ENCODE measurements at places on chromosomes 5 and 9. TPM values are rescaled to one million over a fixed set of nuclear protein-coding genes. Genes with fewer than 3 reads are reported as not detected.

- DNase-seq, result no peak
Observed at GRCh38 chr5:14773588-14773987, 98.0 kb downstream of the ANKH start.

GRCh38 chr9:107612136-107612535 is 122.6 kb upstream of the KLF4 start:
- no peak for DNase-seq

Gene IRGM
- total RNA-seq, result not detected

- DNase-seq, result no peak
Observed at GRCh38 chr5:179919487-179920060, 11.9 kb upstream of the TBC1D9B start.

DNA sequence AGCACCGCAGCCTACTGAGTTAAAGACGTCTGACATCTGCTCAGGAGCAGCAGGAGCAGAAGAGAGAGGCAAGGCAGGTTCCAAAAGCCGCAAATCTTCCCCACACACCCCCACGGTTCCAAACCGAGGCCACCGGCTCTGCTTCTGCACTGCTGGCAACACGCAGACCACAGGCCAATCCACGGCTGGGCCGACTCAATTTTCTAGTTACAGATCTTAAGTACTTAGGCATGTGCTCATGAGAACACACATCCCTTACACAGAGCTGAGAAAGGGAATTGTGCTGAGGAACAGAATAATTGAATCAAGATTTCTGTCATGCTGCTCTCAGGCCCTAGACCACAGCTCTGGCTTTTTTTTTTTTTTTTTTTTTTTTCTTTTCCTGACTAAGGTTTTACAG is 32.6 kb downstream of the PAX5 start:
- DNase-seq, result no peak

- DNase-seq, result no peak
Observed at GRCh38 chr5:178126556-178126955, 4.3 kb upstream of the RMND5B start.

DNA sequence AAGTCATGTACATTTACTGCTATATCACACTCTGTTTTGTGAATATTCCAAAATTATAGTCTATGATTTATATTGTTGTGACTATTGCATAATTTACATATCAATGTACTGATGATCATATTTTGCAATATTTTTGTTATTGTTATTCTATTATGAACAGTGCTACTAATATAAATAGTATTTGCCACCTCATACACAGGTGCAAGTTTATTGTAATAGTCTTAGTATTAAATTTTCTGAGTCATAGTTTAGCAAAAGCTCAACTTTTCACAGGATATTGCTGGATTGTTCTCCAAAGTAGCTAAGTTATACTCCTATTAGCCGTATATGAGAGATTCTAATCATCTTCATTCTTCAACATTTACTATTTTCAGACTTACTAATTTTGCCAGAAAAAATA is 124.7 kb downstream of the TMC1 start:
- no peak for DNase-seq

- no peak for DNase-seq
Observed at GRCh38 chr5:173880306-173880985, 7.7 kb upstream of the CPEB4 start.

Gene ARID3C
- not detected for total RNA-seq

DNA sequence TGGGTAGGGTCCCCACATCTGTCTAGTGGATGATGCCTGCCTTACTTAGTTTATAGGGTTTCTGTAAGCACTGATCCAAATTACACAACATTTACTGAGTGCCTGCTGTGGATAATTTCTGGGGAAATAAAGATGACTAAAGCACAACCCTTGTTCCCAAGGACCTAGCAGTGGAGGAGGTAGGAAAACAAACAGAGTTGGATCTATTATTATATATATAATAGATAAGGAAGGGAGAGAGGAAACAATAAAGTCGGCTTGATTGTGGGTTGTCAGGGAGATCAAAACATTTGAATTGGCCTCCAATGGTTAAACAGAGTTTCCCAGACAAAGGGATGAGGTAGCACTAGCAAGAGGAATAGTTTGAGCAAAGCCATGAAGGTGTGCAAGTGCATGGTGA is 14.0 kb downstream of the IL33 start:
- DNase-seq, result no peak

DNA sequence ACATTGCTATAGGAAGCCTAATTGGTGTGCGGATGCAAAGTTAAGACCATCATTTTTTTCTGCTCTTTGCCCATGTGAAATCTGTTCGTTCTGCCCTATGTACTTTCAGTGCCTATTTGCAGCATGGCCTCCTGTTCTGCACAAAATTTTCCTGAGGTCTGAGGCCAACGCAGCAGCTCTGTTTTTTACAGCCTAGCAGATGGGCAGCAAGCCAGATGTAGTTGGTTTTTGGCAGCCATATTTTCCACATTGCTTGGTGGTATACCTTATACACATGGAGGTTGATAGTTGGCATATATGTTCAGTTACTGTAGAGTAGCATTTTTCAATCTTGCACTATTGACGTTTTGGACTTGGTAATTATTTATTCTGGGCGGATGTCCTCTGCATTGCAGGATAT is 133.5 kb upstream of the MRPS30 start:
- DNase-seq, result no peak

DNA sequence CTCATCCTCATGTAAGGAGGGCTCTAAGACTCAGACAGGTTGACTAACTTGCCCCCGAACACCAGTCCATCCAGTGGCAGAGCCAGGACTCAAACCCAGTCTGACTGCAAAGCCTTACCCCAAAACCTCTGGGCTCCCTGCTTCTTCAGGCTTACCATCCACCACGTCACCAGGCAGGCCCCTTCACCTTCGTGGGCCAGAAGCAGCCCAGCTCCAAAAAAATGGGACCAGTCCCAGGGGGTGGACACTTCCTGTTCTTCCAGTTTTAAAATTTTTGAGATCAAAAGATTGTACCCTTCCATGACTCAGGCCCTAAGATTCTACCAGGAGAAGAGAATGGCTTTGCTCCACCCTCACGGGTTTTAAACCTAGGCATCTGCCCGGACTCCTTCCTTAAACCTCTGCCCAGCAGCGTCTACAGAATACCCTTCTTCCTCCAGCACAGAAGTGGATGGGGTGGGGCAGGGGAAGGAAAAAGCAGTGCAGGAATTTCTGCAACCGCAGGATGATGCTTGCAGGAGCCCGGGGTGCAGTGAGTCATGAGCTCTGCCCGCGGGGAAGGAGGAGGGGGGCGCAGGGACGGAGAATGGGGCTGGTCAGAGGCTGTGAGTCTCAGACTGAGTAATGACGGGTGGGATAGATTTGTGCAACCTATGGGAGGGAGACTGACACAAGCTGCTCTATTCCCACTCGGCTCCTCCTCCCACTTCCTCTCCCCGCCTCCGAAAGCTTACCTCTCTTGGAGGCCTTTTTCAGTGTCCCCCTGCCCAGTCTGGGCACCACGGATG is 50.4 kb upstream of the STXBP1 start:
- peak; percentile 98 for DNase-seq

DNA sequence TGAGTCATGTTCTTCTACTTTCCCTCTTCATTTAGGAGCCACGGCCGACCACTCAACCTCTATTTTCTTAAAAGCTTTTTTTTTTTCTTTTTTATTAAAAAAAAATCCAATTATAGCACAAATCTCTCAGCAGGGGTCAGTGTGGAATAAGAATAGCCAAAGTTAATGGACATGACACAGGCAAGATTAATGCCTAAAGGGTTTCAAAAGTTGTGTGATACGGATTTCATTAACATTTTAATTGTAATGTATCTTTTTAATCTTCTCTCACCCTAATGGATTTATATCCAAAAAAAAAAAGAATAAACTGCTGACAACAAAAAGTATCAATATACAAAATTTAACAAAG is 5.4 kb downstream of the NACC2 start:
- DNase-seq, result no peak

- DNase-seq, result no peak
Observed at GRCh38 chr9:118395415-118395814, 691.2 kb downstream of the TLR4 start.

DNA sequence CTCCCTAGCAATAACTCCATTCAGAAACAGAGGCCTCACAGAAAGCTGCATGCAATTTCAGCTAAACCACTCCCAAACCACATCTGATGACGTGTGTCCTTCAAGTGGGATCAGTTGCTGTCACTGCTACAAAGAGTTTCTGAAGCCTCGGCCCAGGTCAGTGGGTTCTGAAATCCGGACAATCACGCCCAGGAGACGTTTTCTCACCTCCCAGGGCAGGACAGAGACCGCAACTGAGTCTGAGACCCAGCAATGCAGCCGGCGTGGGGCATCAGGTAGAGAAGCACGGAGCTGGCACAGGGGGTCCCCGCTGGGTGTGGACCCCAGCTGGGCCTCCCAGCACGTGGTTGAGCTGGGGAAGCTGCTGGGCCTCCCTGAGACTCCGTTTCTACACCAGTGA is 2.6 kb upstream of the UBE2QL1 start:
- DNase-seq, result peak; percentile 82

Gene SLC45A2
- total RNA-seq, result not detected

Gene ARSI
- total RNA-seq, result 0.51 TPM

Gene PCDHB10
- total RNA-seq, result 7.8 TPM

DNA sequence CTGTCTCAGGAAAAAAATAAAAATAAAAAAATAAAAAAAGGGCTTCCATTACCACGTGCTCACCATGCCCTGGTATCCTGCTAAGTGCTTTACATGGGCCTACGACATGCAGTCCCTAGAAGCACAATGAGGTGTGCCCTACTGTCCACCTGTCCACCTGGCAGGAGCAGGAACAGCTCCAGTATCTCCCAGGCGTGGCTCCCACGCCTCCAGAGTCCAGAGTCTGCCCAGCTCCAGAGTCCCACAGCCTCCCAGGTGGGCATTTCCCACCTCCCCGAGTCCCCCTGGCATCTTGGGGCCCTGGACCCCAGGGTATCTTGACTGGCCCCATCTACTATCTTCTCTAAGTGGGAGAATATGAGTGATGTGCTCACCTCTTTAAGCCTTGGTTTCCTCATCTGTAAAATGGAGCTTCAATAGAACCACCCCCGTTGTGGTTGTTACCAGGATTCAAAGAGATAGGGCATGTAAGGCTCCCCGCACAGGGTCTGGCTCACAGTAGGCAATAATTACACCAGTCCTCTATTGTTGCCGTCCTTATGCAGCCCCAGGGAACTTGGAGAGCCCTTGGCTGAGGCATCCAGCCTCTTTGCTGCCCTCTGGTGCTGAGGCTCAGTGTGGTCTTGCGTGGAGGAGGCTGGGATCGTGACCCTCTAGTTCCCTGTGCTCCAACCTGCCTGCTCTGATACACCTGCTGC is 8.9 kb downstream of the CXCL14 start:
- DNase-seq, result no peak

DNA sequence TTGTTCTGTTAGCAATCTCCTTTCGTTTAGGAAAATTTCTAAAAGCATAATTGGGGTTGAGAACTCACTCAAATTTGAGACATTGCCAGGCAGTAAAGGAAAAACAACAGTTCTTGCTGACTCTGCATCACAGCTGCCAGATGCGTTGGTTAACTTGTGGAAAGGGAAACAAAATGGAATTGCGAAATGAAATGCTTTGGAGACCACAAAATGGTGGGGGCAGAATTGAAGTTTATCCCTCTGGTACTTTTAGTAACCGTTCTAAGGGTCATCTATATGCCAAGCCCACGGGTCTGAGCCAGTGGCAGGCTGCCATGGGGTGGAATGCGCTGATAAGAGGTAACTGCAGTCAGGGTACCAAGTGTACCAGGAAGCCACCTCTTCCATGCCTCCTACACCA is 28.6 kb upstream of the SELENOP start:
- no peak for DNase-seq

- no peak for DNase-seq
Observed at GRCh38 chr9:110835404-110835803, 166.8 kb downstream of the MUSK start.

GRCh38 chr9:120152295-120152694 is 427.7 kb downstream of the CDK5RAP2 start:
- no peak for DNase-seq

- no peak for DNase-seq
Observed at GRCh38 chr9:36132086-36132485, 4.4 kb upstream of the GLIPR2 start.

Gene C5orf52
- total RNA-seq, result not detected

GRCh38 chr9:130214776-130215340 is 42.7 kb downstream of the NCS1 start:
- no peak for DNase-seq

Gene DIRAS2
- 5.1 TPM for total RNA-seq

- DNase-seq, result no peak
Observed at GRCh38 chr5:177291735-177292134, 11.8 kb downstream of the RAB24 start.

GRCh38 chr9:90871327-90871935 is 69.8 kb downstream of the SYK start:
- peak; percentile 15 for DNase-seq

- no peak for DNase-seq
Observed at GRCh38 chr5:98557916-98558315, 215.5 kb upstream of the RGMB start.

- no peak for DNase-seq
Observed at GRCh38 chr9:71752352-71752751, 16.0 kb downstream of the CEMIP2 start.

- no peak for DNase-seq
Observed at GRCh38 chr9:3299872-3300271, 225.9 kb downstream of the RFX3 start.

GRCh38 chr5:16418471-16418922 is 47.1 kb downstream of the ZNF622 start:
- no peak for DNase-seq

DNA sequence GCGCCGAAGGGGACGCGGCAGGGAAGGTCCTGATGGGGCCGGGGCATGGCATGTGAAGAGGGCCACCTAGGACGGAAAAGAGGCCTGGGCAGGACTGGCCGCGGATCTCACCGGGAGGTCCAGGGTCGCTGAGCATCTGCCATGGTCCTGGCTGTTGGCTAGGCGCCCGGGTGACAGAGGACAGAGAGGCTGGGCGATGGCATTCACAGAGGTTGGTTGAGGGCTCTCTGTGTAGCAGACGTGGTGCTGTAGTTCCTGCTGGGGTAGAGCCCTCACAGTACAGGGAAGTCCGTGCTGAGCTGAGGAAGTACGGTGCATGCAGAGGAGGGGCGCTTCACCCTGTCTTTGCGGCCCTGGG is 427 bp downstream of the PCYOX1L start:
- DNase-seq, result no peak

GRCh38 chr5:123814801-123815470 is 303.0 kb downstream of the CSNK1G3 start:
- no peak for DNase-seq

GRCh38 chr9:4086119-4087090 is 213.5 kb downstream of the GLIS3 start:
- DNase-seq, result no peak

Gene EQTN
- not detected for total RNA-seq

Gene OBP2B
- total RNA-seq, result not detected

Gene ZNF618
- 35.1 TPM for total RNA-seq

- DNase-seq, result no peak
Observed at GRCh38 chr5:146761811-146762210, 116.7 kb downstream of the PPP2R2B start.

- no peak for DNase-seq
Observed at GRCh38 chr5:31537851-31538250, 5.8 kb downstream of the C5orf22 start.

GRCh38 chr5:119315516-119315949 is 40.3 kb upstream of the TNFAIP8 start:
- no peak for DNase-seq
